Left cardiac atrium (tissue), 4 donors: ENCODE measurements at places on chromosomes 1 and 21. TPM values are rescaled to one million over a fixed set of nuclear protein-coding genes. Genes with fewer than 3 reads are reported as not detected.

- DNase-seq: no peak
These were observed 143.1 kb downstream of the IFI44 start for GRCh38 chr1:78792756-78793155.

DNA sequence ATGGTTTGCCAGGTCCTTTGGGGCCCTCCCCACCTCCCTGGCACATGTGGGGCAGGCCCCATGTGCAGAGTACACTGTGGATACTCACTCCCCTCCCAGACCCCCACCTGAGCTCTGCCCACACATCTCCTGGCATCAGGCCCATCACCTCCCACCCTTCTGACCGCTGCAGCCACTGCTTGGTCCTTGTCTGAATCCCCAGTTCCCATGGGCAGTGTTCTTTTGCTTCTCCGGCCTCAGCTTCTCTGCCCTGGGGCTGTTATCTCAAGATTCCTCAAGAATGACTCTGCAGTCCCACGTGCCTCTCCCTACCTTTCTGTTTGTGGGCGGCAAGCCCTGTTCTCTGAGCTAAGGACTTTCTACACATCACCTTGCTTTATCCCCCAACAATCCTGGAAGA lies 187.7 kb upstream of the EDN2 start:
- no peak for DNase-seq

- DNase-seq: no peak
These were observed 2.7 kb upstream of the HDGF start for GRCh38 chr1:156754219-156754618.

DNA sequence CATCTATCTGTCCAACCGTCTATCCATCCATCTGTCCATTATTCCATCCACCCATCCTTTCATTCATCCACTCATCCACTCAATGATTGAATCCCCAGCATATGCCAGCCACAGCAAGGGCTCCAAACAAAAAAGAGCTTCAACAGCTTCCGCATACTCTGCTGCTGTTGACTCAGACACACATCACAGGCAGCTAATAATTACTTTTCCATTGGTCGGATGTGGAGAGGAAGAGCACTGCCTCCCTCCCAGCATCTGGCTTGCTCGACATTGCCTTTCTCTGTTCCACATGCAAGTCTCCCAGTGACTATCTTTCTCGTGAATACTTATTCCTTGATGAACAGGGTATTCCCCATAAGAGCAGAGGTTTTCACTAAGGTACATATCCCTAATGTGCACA lies 176.5 kb downstream of the HIVEP3 start:
- no peak for DNase-seq

GRCh38 chr1:55039342-55040082 lies at the start of gene PCSK9:
PCSK9 (plus strand) TSS chr1:55039548; CDS start chr1:55039838, 290 bp downstream.
- no peak for DNase-seq

Gene ALG14
- 2.5 TPM for total RNA-seq

Gene UMODL1
- not detected for total RNA-seq

DNA sequence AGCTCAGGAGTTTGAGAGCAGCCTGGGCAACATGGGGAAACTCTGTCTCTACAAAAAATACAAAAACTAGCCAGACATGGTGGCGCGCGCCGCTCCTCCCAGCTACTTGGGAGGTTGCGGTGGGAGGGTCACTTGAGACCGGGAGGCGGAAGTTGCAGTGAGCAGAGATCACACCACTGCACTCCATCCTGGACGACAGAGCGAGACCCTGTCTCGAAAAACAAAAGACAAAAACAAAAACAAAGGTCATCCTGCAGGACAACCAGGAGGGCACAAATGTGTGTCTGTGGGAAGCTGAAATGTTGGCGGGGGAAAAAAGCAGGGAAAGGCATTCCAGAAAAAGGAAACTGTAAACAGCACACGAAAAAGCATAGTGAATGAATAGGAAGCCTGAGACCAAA lies 104.1 kb upstream of the HNRNPU start:
- DNase-seq: peak; percentile 31

GRCh38 chr21:41234569-41234968 lies 66.6 kb downstream of the BACE2 start:
- DNase-seq: no peak

Gene ZNF593OS
- not detected for total RNA-seq

DNA sequence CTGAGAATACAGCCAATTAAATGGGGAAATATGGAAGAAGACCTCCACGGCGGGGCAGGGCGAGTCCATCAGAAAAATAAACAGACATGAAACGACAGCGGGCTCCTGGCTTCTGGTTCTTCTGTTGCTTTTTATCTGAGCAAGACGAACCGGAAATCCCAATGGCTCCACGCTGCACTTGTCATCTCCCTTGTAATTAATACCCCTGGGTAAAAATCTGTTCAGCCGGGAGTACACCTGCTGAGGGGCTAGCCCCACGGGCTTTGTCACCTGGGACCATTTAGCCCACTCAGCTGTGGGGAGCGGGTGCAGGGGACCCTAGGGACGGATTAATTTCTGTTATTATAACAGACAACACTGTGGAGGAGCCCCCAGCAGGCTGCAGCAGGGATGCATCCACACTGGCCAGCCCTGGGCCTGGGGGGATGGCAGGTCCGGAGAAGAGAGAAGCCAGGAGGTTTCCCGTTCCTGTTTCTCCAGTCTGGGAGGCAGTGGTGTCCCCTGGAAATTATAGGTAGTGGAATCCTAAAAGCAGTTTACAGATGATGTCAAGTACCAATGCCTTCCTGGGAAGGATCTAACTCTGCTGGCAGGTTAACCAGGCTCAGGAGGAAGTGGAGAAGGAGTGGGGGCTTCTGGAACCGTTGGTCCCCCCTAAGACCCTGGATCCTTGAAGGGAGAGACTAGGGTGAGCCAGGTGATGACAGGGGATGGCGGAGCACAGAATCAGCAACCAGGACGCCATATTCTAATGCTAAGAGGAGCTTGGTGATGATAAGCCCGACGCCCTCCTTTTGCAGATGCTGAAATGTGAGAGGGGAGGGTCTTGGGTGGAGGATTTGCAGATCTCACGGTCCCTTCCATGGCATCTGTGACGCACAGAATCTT lies 566.1 kb downstream of the PTPRU start:
- DNase-seq: no peak

GRCh38 chr1:235901461-235901860 lies 34.8 kb upstream of the LYST start:
- no peak for DNase-seq

GRCh38 chr1:32048440-32048839 lies 24.3 kb upstream of the TMEM39B start:
- DNase-seq: no peak

DNA sequence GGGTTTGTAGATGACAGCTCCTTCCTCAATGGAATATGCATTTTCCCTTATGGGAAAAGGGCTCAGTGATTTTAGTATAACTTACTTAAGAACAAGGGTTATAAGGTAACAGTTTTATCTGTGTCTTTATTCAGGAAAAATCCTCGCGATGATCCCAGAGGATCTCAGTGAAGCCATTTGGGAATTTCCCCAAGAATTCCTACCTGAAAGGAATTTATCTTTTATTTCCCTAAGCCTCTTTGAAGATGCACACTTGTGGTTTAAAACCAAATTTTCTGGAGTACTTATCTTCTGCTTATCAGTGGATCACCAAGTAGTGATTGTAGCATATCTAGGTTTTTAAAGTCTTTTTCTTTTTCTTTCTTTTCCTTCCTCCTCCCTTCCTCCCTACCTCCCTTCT lies 58.8 kb downstream of the AK4 start:
- DNase-seq: no peak

Gene AMY1B
- total RNA-seq: not detected

Gene ESRRG
- 29.5 TPM for total RNA-seq

Gene ALX3
- total RNA-seq: not detected

Gene PEX19
- total RNA-seq: 92.6 TPM

Gene PHACTR4
- 20.8 TPM for total RNA-seq

Gene KRTAP27-1
- total RNA-seq: not detected
